8988T (cell line): ENCODE measurements at places on chromosomes 12 and 14.

- no peak for DNase-seq
Measured at GRCh38 chr12:96223411-96224218, 29.4 kb downstream of the ELK3 start.

GRCh38 chr12:31603546-31604009 lies 12.6 kb upstream of the DENND5B start:
- no peak for DNase-seq

DNA sequence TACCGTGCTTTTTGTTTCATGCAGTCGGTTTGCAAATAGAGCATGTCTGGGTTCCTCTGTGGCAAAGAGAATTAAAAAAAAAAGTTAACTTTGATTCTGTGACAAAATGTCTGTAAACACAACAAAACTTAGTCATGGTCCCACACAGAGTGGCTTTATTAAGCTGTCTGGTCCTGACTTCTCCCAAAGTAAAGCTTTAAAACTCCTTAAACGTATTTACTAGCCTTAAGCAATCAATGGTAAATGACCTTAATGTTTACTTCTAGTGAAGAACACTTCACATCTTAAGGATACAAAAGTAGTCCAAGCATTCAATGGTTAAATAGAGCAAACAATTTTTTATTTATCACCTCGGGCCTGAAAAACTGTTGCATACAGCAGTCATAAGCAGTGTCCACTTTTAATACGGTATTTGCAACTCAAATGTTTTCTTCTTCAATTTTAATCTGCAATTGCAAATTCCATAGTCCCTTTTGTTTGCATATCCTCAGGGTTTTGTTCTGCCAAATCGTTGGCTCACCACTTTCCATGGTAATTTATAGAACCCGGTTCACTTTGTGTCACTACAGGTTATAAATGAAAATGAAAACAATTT lies 453.0 kb upstream of the MIS18BP1 start:
- DNase-seq = no peak

- DNase-seq = no peak
Measured at GRCh38 chr12:53078425-53079225, 565 bp downstream of the SPRYD3 start.

- no peak for DNase-seq
Measured at GRCh38 chr14:28755198-28755815, 11.3 kb upstream of the FOXG1 start.
